ENCODE measurements at places on chromosomes 5 and 9.

- no peaks in the 10 kb centered on the region for H3K36me3 ChIP-seq
- H3K27ac ChIP-seq, result no peak overlapping the region
- no peak overlapping the region for H3K4me3 ChIP-seq
- DNase-seq, result no peak
Observed at GRCh38 chr5:142235050-142235797, 89.6 kb downstream of the SPRY4 start.

DNA sequence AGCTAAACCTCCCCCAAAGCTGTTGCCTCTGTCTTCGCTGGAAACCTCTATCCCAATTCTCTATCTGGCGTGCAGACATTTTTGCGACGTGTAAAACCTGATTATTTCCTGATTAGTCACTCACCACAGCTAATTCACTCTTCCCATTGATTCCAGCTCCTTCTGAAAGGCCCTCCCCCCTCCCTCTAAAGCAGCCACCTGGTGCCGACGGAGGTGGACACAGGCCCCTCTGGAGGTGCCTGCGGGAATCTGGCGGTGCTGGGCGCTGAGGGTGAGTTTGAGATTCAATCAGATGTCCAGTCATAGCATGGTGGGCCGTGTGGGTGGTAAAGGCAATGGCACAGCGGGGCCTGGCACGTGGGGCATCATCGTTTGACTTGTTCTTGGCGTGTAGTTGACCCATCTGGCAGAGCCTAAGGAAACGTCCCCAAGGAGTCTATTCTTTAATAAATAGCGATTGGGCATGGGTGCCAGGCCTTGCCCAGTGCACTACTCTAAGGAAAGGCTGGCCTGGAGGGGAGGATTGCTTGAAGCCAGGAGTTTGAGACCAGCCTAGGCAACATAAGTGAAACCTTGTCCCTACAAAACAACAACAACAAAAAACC is 271.1 kb upstream of the MVB12B start:
- H3K27me3 ChIP-seq, result no peaks in the 10 kb centered on the region
- no peak for DNase-seq
- no peaks in the 10 kb centered on the region for H3K36me3 ChIP-seq
- no peak overlapping the region for H3K27ac ChIP-seq
- H3K4me1 ChIP-seq, result no peaks in the 10 kb centered on the region
- H3K4me3 ChIP-seq, result no peak overlapping the region

GRCh38 chr9:115524453-115525059 is 406.6 kb upstream of the TNC start:
- peaks cover 3% of the 10 kb centered on the region for H3K27me3 ChIP-seq
- no peak overlapping the region for H3K27ac ChIP-seq

- H3K4me1 ChIP-seq, result no peaks in the 10 kb centered on the region
- H3K27me3 ChIP-seq, result no peaks in the 10 kb centered on the region
- no peak overlapping the region for H3K27ac ChIP-seq
- no peak for DNase-seq
Observed at GRCh38 chr5:12003680-12004079, 99.4 kb upstream of the CTNND2 start.

- H3K27me3 ChIP-seq, result peaks cover 2% of the 10 kb centered on the region
- no peaks in the 10 kb centered on the region for H3K36me3 ChIP-seq
- DNase-seq, result no peak
- no peaks in the 10 kb centered on the region for H3K4me1 ChIP-seq
- H3K4me3 ChIP-seq, result no peak overlapping the region
- H3K27ac ChIP-seq, result no peak overlapping the region
Observed at GRCh38 chr9:121589986-121590385, 61.4 kb upstream of the DAB2IP start.

- H3K36me3 ChIP-seq, result no peaks in the 10 kb centered on the region
- no peak for DNase-seq
- no peak overlapping the region for H3K27ac ChIP-seq
- no peaks in the 10 kb centered on the region for H3K27me3 ChIP-seq
- H3K4me3 ChIP-seq, result no peak overlapping the region
Observed at GRCh38 chr9:2645569-2645968, 24.0 kb downstream of the VLDLR start.

DNA sequence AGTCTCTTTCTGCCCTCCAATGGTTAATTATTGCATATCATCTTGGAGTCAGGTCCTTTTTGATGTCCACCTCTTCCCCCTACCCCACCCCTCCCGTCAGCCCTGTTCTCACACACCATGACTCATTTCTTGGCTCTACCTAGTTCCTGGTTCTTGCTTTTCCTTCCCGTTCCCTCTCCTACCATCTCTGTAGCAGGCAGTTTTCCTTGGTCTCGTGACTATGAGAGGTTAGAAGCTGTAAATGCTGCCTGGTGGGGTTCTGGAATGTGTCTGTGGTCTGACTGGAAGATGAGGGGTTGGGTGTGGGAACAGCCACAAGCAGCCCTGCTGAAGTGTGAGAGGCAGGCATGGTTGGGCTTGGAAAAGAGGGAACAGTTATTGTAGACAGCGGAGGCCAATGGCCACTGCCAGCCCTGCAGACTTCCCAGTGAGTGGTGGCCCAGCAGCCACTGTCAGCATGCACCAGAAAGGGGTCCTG is 18.2 kb downstream of the SLC22A5 start:
- no peaks in the 10 kb centered on the region for H3K27me3 ChIP-seq
- no peak overlapping the region for H3K4me3 ChIP-seq
- H3K36me3 ChIP-seq, result no peaks in the 10 kb centered on the region
- DNase-seq, result no peak

DNA sequence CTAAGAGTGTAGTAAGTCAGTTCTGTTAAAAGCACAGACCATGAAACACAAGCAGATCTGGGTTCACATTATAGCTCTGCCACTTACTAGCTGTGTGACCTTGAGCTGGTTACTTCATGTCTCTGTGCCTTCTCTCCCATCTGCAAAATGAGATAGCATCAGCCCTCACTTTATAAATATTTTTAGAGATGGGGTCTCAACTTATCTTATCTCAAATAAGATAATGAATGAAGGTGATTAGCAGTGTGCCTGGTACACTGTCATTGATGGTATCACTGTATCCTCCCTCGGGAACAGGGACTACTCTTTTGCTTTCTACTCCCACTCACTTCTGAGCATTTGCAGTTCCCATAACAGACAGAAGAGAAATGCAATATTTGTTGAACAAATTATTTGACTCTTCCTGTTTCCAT is 52.4 kb downstream of the GALNT10 start:
- no peak overlapping the region for H3K27ac ChIP-seq
- DNase-seq, result no peak
- no peak overlapping the region for H3K4me3 ChIP-seq

GRCh38 chr5:3393920-3394597 is 201.6 kb upstream of the IRX1 start:
- H3K27ac ChIP-seq, result no peak overlapping the region
- H3K27me3 ChIP-seq, result no peaks in the 10 kb centered on the region
- no peaks in the 10 kb centered on the region for H3K4me1 ChIP-seq
- DNase-seq, result no peak
- no peaks in the 10 kb centered on the region for H3K36me3 ChIP-seq

- no peaks in the 10 kb centered on the region for H3K36me3 ChIP-seq
- H3K27me3 ChIP-seq, result no peaks in the 10 kb centered on the region
- no peak for DNase-seq
Observed at GRCh38 chr5:74877624-74878304, 11.6 kb upstream of the FAM169A start.

DNA sequence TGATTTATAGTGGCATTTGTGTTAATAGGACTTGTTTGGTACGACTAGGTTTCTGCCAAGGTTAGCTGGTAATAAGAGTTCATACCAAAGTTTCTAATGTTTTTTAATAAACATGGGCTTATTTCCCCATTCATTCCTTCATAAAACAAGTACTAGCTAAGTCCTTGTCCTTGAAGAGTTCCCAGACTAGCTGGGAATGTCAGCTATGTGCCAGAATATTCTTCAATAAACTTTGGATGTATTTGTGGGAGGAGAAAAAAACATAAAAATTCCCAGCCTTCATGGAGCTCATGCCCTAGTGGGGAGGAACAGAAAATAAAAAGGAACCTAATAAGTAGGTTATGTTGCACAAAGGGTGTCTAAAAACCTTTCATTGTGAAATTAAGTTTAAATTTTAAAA is 176.9 kb downstream of the DENND1A start:
- H3K4me1 ChIP-seq, result no peaks in the 10 kb centered on the region

DNA sequence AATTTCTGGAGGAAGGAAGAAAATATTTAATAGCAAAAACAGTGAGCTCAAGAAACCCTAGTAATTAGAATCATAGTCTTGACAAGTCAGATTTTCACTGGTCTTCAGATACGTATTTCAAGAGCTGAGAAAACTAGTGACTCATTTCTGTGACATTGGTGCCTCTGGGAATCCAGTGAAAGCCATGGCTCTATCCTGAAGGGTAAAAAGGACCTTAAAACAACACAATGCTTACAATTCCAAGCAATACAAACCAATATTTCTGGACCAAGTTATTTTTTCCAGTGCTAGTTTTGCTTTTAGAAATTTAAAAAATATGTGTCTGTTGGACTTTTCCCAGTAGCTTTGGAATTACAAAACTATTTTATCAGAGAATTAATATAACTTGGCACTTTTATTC is 140.3 kb downstream of the LPAR1 start:
- no peaks in the 10 kb centered on the region for H3K4me1 ChIP-seq
- H3K27ac ChIP-seq, result no peak overlapping the region
- H3K36me3 ChIP-seq, result no peaks in the 10 kb centered on the region

GRCh38 chr9:27471366-27471765 is 52.7 kb upstream of the IFNK start:
- no peaks in the 10 kb centered on the region for H3K4me1 ChIP-seq
- no peak overlapping the region for H3K4me3 ChIP-seq
- DNase-seq, result no peak

DNA sequence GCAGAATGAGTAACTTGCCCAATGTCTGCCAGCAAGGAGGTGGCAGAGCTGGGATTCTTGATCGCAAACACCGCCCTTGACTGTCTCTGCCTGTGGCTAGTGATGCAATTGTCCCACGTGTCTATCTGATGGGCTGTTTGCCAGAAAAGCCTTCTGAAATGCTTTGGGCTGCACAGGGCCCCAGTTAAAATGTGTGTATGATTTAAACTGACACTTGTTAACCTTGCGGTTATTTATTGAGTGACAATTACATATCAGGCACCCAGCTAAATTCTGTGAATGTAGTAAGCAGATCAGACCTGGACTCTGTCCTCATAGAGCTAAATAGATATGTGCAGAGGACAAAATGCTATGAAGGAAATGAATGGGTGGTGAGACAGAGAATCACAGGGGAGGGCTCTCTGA is 11.6 kb upstream of the IL12B start:
- peaks cover 32% of the 10 kb centered on the region for H3K4me1 ChIP-seq
- no peaks in the 10 kb centered on the region for H3K36me3 ChIP-seq
- no peak overlapping the region for H3K4me3 ChIP-seq
- no peaks in the 10 kb centered on the region for H3K27me3 ChIP-seq

All from effector memory CD4-positive, alpha-beta T cell (primary cell).